Smooth muscle cell of the brain vasculature (primary cell): ENCODE measurements at places on chromosomes 11 and 22.

- DNase-seq: no peak
Measured at GRCh38 chr22:34490886-34491285, 570.6 kb upstream of the LARGE1 start.

DNA sequence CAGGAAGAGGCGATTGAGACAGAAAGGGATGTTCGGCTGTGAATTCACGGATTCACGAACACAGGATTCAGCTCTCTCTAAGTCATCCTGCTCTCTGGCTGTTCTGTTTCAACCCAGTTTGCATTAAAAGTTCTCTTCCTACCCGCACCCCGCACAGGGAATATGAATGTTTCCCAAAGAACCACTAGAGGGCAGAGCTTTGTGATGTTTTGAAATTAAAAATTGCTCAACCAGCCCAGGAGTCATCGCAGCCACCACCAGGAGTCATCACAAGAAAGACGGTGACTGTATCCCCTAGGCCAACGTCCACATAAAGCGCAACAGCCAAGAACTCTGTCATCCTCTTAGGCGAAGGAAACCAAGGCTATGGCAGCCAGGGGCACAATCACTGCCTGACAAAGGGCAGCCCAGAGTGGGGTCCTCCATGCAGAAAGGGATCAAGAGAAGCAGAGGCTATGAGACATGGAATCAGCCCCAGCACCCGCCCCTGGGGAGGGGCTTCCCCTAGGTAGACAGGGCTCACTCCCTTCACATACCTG lies 122.4 kb downstream of the WT1 start:
- DNase-seq: no peak

- no peak for DNase-seq
Measured at GRCh38 chr11:75158696-75159150, 7.8 kb downstream of the SLCO2B1 start.

DNA sequence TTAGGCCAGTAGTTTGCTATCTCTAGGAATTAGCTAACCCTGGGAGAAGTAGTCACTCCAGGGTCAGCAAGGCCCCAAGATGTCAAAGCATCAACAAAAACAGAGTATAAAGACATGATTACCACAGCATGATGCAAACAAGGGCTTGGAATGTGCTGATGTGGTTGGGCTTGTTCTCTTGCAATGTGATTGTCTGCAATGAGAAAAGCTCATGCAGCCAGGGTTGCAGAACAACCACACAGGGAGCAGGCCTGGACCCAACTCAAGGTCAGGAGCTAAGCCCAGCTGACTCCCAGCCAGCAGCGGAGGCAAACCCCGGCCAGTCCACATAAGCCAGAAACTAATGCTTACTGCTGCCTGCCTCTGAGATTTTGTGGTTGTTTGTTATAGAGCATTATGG lies 132.4 kb upstream of the ZC3H12C start:
- peak; percentile 74 for DNase-seq

DNA sequence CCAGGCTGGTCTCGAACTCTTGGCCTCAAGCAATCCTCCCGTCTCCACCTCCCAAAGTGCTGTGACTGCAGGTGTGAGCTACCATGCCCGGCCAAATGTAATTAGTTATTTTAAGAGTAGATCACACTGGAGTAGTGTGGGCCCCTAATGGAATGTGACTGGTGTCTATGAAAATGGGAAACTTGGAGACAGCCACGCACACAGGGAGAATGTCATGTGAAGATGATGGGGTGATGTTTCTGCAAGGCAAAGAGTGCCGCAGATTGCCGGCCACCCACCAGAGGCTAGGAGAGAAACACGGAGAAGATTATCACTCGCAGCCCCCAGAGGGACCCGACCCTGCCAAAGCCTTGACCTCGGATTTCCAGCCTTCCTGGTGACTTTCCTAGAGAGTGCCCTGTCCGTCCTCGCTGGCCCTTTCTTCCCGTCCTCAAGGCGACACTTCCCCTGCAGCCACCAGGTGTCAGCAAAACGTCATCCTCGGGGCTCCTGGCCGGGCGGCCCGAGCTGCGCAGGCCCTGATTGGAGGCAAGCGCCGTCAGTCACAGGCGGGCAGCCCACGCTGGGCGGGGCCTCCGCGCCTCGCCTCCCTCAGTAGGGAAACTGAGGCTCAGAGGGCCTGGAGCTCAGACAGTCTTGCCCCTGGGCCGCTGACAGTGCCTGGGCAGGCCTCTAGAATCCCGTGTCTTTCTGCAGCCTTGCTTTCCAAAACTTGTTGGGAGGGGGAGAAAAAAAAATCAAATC lies 16.3 kb downstream of the CRYBB2 start:
- DNase-seq: peak; percentile 10
